ENCODE measurements at places on chromosomes 3 and 15. TPM values are rescaled to one million over a fixed set of nuclear protein-coding genes. Genes with fewer than 3 reads are reported as not detected.

ARNT2 gene
- total RNA-seq = 14.7 TPM

REC114 gene
- not detected for total RNA-seq

PLAAT1 gene
- 0.54 TPM for total RNA-seq

LIPH gene
- 0.36 TPM for total RNA-seq

TOPBP1 gene
- 50.0 TPM for total RNA-seq

GRK7 gene
- total RNA-seq = not detected

DPPA2 gene
- total RNA-seq = not detected

RLBP1 gene
- total RNA-seq = not detected

GOLGA8N gene
- 0.83 TPM for total RNA-seq

CNTN6 gene
- total RNA-seq = not detected

TLR9 gene
- total RNA-seq = not detected

AGBL1 gene
- not detected for total RNA-seq

CCK gene
- total RNA-seq = not detected

SAMD7 gene
- not detected for total RNA-seq

LRRK1 gene
- 3.0 TPM for total RNA-seq

THRB gene
- under 0.01 TPM for total RNA-seq

CHRM5 gene
- under 0.01 TPM for total RNA-seq

XCR1 gene
- total RNA-seq = not detected

GOLGA8G gene
- total RNA-seq = not detected

CLRN1 gene
- not detected for total RNA-seq

GMNC gene
- 0.18 TPM for total RNA-seq

COL6A5 gene
- not detected for total RNA-seq

UROC1 gene
- not detected for total RNA-seq

RCCD1 gene
- 4.4 TPM for total RNA-seq

LSAMP gene
- total RNA-seq = 8.1 TPM

EPHB3 gene
- 0.83 TPM for total RNA-seq

ZSCAN2 gene
- 15.0 TPM for total RNA-seq

IGF2BP2 gene
- 126 TPM for total RNA-seq

HACD2 gene
- 35.8 TPM for total RNA-seq

SHF gene
- total RNA-seq = 1.8 TPM

MCF2L2 gene
- total RNA-seq = under 0.01 TPM

FAM98B gene
- total RNA-seq = 2.7 TPM

GHSR gene
- total RNA-seq = not detected

ZIC4 gene
- total RNA-seq = not detected

EFHB gene
- under 0.01 TPM for total RNA-seq

LRRIQ4 gene
- total RNA-seq = not detected

PDCD7 gene
- total RNA-seq = 8.1 TPM

Measured in IMR-90 (cell line).